ENCODE measurements at places on chromosomes 7 and 10. TPM values are rescaled to one million over a fixed set of nuclear protein-coding genes. Genes with fewer than 3 reads are reported as not detected.

DNA sequence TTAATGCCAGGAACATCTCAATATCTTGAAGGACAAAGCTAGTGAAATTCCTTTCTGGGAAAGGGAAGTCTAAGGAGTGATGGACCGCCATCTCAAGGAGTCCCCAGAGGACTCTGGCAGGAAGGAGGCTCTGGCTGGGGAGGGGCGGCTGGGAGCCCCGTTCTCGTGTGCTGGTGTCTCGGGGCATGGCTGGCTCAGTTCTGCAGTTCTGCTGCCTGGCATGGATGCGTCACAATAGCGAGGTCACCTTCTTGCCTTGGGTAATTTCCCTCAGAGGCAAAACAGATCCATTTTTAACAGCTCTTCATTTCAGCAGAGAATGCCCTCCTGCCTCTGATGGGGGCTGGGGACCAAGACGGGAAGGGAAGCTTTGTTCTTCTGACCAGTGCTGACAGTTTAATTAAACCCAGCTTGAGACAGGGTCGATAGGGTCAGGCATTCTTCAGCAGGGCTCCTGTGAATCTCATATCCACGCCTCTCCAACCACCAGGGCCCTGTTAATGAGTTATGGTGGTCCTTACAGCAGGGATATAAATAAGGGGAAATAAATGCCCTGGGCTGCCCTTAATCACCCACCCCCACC, 35.7 kb downstream of the SLIT1 start:
- H3K4me1 ChIP-seq: no peaks in the 10 kb centered on the region
- H3K36me3 ChIP-seq: no peaks in the 10 kb centered on the region
- no peak for DNase-seq
- H3K4me3 ChIP-seq: no peak overlapping the region

GRCh38 chr10:45502458-45502857, 128.4 kb downstream of the ALOX5 start:
- H3K36me3 ChIP-seq: no peaks in the 10 kb centered on the region
- no peaks in the 10 kb centered on the region for H3K4me1 ChIP-seq
- no peaks in the 10 kb centered on the region for H3K27me3 ChIP-seq
- no peak overlapping the region for H3K4me3 ChIP-seq
- no peak overlapping the region for H3K27ac ChIP-seq
- no peak for DNase-seq

- H3K27ac ChIP-seq: no peak overlapping the region
- no peaks in the 10 kb centered on the region for H3K27me3 ChIP-seq
- no peak overlapping the region for H3K4me3 ChIP-seq
- H3K36me3 ChIP-seq: no peaks in the 10 kb centered on the region
Observed at GRCh38 chr10:133177380-133178157, 17.6 kb downstream of the KNDC1 start.

DNA sequence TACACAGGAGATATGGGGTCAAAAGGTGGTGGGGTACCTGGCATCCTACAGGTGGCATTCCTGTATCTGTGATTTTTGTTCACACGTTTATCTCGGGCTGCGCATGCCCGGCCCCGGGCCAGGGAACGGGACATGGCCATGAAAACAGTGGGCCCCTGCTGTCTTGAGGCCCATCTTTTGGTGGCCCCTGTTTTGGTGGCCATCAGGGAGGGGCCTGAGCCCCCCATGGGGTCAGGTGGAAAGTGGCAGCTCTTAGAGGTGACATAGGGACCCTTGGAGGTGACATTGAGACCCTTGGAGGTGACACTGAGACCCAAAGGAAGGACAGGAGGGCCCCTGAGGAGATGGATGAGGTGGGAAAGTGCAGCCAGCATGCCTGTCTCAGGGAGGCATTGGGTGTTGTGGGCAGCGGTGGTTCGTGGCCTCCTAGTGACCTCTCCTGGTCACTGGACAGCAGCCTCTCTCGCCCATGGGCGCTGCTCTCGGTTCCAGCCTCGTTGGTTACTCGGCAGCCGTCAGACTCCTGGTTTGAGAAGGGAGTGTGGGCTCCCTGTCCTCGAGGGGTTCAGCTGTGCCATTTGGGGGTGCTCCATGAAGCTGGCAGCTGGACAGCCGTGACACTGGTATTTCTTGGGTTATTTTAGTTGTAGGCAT, 39.9 kb downstream of the INPP5A start:
- DNase-seq: peak; percentile 54
- H3K36me3 ChIP-seq: no peaks in the 10 kb centered on the region
- H3K4me1 ChIP-seq: peaks cover 26% of the 10 kb centered on the region
- H3K27ac ChIP-seq: no peak overlapping the region
- H3K4me3 ChIP-seq: no peak overlapping the region

GRCh38 chr7:26497801-26498596, 206.3 kb downstream of the SNX10 start:
- no peak overlapping the region for H3K4me3 ChIP-seq
- H3K36me3 ChIP-seq: no peaks in the 10 kb centered on the region
- H3K4me1 ChIP-seq: no peaks in the 10 kb centered on the region

DNA sequence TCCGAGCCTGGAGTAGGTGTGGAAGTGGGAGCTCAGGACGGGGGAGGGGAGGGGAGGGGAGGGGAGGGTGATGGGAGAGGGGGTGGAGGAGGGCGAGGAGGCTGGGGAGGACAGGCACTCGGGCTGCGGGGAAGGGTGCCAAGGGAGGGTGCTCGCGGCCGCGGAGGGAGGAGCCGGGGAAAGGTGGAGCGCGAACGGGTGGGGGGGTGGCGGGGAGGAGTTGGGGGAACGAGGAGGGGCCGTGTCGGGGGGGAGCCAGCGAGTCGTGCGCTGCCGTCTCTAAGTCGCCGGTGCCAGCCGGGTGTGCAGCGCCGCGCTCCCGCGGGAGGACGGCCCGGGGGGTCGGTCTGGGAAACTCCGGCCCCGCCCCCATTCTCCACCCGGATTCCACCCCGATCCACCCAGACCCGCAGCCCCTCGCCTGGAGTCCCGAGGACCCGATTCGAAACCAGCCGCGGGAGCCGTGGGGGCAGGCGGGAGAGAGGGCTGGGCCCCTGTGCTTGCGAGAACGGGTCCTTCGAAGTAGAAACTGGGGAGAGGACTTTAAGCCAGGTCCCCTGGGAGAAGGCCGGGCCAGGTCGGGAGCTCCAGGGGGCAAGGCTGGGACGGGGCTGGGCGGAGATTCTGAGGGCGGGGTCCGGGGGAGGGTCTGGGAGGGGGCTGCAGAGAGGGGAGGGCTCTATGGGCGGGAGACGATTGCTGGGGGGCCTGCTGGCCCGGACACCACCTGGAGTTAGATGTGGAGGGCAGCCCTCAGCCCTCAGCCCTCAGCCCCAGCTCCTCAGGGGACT, at the start of gene ZNF467:
Gene ZNF467, minus strand, starts transcription at position 143 of the 791 bp plus-strand sequence. CDS start 2,556 bp downstream, outside the sequence.
- H3K27ac ChIP-seq: peak within 1 kb of the TSS; percentile 36
- H3K4me3 ChIP-seq: peak within 1 kb of the TSS; percentile 39
- no peaks in the 10 kb centered on the region for H3K36me3 ChIP-seq
- no peaks in the 10 kb centered on the region for H3K27me3 ChIP-seq
- peaks cover 31% of the 10 kb centered on the region for H3K4me1 ChIP-seq

DNA sequence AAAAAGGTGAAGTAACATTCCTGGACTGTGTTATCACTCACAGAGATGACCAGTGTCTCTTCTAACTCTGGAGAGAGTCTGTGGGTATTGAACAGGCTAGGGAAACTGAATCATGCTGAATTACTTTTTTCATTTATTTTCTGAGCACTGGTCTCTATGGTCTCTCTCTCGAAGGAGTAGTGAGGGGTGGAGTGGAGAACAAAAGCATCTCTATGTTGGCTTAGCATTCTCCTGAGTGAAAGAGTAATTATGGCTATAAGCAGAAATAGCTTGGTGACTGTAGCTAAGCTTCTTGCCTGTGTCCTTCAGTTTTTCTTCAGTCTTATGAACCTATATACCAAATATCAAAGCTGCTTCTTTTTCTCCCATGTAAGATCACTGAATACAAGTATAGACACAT, 64.6 kb upstream of the PTN start:
- no peak overlapping the region for H3K27ac ChIP-seq
- no peaks in the 10 kb centered on the region for H3K4me1 ChIP-seq
- DNase-seq: no peak
- H3K27me3 ChIP-seq: no peaks in the 10 kb centered on the region
- H3K4me3 ChIP-seq: no peak overlapping the region
- peaks cover 3% of the 10 kb centered on the region for H3K36me3 ChIP-seq

DNA sequence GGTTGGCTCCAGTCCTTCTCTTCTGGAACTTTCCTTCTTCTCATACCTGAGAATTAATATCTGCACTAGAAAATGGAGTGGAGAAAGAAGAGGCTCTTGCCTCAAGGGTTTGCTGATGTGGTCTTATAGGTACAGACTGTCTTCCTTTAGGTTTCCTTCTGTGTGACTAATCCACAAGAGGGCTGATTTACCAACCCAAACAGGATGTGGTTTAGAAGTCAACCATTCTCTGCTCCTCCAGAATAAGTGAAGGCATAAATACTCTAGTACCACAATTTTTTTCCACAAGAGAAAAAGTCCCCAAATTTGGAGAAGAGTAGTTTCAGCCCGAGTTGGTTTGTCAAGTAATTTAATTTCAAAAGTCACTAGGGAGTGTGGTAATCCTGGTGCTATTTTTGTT, 85.8 kb downstream of the NRP1 start:
- H3K27me3 ChIP-seq: no peaks in the 10 kb centered on the region
- no peaks in the 10 kb centered on the region for H3K36me3 ChIP-seq
- no peaks in the 10 kb centered on the region for H3K4me1 ChIP-seq
- peak overlapping the region; percentile 32 for H3K27ac ChIP-seq

GRCh38 chr10:69558559-69558958, 14.7 kb downstream of the NEUROG3 start:
- no peak overlapping the region for H3K4me3 ChIP-seq
- H3K36me3 ChIP-seq: no peaks in the 10 kb centered on the region
- DNase-seq: no peak
- no peaks in the 10 kb centered on the region for H3K4me1 ChIP-seq
- no peaks in the 10 kb centered on the region for H3K27me3 ChIP-seq

DNA sequence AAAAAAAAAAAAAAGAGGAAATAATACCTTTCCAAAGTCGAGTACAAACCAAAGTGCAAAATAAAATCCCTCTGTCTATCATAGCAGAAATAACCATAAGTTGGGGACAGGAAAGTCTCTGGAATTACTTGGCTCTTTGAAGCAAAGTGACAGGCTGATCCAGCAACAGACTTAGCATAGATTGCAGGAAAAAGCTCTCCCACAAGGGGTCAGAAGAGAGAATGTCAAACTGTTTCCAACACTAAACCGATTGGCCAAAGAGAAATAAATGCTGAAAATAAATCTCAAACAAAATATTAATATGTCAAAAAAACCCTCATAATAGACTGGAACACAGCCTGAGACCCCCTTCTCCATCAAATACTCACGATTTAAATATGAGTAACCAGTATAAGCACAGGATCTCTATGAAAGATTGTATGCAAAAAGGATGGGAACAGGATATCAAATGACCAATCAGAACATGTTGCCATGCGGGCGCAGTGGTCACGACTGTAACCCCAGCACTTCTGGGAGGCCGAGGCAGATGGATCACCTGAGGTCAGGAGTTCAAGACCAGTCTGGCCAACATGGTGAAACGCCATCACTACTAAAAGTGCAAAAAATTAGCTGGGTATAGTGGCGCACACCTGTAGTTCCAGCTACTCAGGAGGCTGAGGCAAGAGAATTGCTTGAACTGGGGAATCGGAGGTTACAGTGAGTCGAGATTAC, 1000.7 kb upstream of the LRRN3 start:
- H3K4me3 ChIP-seq: no peak overlapping the region
- H3K4me1 ChIP-seq: no peaks in the 10 kb centered on the region
- no peak for DNase-seq
- H3K27me3 ChIP-seq: no peaks in the 10 kb centered on the region

- no peaks in the 10 kb centered on the region for H3K36me3 ChIP-seq
- DNase-seq: peak; percentile 39
- H3K4me3 ChIP-seq: no peak overlapping the region
- peaks cover 39% of the 10 kb centered on the region for H3K4me1 ChIP-seq
- H3K27ac ChIP-seq: peak overlapping the region; percentile 71
Observed at GRCh38 chr7:24701261-24702235, 55.7 kb downstream of the GSDME start.

GRCh38 chr10:74282151-74282847, 131.3 kb downstream of the ADK start:
- H3K4me3 ChIP-seq: no peak overlapping the region
- H3K4me1 ChIP-seq: no peaks in the 10 kb centered on the region
- H3K27me3 ChIP-seq: no peaks in the 10 kb centered on the region
- no peaks in the 10 kb centered on the region for H3K36me3 ChIP-seq
- DNase-seq: no peak

- no peak overlapping the region for H3K4me3 ChIP-seq
- no peak overlapping the region for H3K27ac ChIP-seq
- peak; percentile 63 for DNase-seq
- no peaks in the 10 kb centered on the region for H3K36me3 ChIP-seq
Observed at GRCh38 chr7:130721486-130722277, 12.3 kb downstream of the KLF14 start.

- no peak for DNase-seq
- no peak overlapping the region for H3K27ac ChIP-seq
- no peaks in the 10 kb centered on the region for H3K4me1 ChIP-seq
- no peaks in the 10 kb centered on the region for H3K27me3 ChIP-seq
Observed at GRCh38 chr7:69218576-69218975, 379.7 kb upstream of the AUTS2 start.

- no peaks in the 10 kb centered on the region for H3K36me3 ChIP-seq
- H3K27me3 ChIP-seq: no peaks in the 10 kb centered on the region
- no peak for DNase-seq
- no peak overlapping the region for H3K4me3 ChIP-seq
Observed at GRCh38 chr7:84274029-84274638, 79.5 kb upstream of the SEMA3A start.

GRCh38 chr10:105187243-105187642, 546.2 kb downstream of the SORCS3 start:
- DNase-seq: no peak
- no peaks in the 10 kb centered on the region for H3K4me1 ChIP-seq
- no peaks in the 10 kb centered on the region for H3K27me3 ChIP-seq
- H3K36me3 ChIP-seq: no peaks in the 10 kb centered on the region

GRCh38 chr10:4526311-4526731, 299.7 kb upstream of the AKR1E2 start:
- no peak overlapping the region for H3K27ac ChIP-seq
- no peaks in the 10 kb centered on the region for H3K36me3 ChIP-seq
- H3K4me3 ChIP-seq: no peak overlapping the region
- DNase-seq: no peak
- no peaks in the 10 kb centered on the region for H3K27me3 ChIP-seq

- no peaks in the 10 kb centered on the region for H3K27me3 ChIP-seq
- H3K27ac ChIP-seq: no peak overlapping the region
- H3K36me3 ChIP-seq: no peaks in the 10 kb centered on the region
- H3K4me1 ChIP-seq: peaks cover 6% of the 10 kb centered on the region
- no peak for DNase-seq
Observed at GRCh38 chr10:66258693-66259092, 667.1 kb upstream of the LRRTM3 start.

Gene RBM20
- total RNA-seq: 1.3 TPM

Gene CFAP58
- total RNA-seq: 1.3 TPM

Gene PPP1R9A
- 38.8 TPM for total RNA-seq

Measured in thyroid gland (tissue), 4 donors.